ENCODE measurements at places on chromosomes 6 and 20. TPM values are rescaled to one million over a fixed set of nuclear protein-coding genes. Genes with fewer than 3 reads are reported as not detected.
A peak's percentile ranks its signal among the peaks of the same experiment; 100 is the strongest.

Gene TFAP2C
- 0.08 TPM for total RNA-seq

Gene IL22RA2
- total RNA-seq: not detected

Gene C6orf52
- total RNA-seq: not detected

Gene MOG
- total RNA-seq: not detected

Gene HAO1
- not detected for total RNA-seq

Gene LBP
- total RNA-seq: not detected

Gene DPPA5
- not detected for total RNA-seq

Gene NKAIN2
- total RNA-seq: not detected

DNA sequence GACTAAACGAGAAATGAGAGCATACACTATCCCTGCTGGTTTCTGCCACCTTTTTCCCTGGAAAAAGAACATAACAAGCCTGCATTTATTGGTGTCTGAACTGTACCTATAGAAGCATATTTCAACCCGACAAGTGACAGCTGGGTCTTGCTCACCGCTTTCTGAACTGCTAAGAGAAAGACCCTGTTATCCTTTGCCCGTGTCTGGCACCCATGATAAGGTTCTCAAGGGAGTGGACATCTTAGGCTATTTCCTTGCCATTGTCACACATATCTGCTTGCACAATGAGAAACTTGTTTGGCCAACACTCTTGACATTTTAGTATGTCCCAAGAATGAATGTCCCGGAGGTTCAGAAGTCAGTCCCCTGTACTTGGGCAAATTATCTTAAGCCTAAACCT, 19.3 kb downstream of the RIPOR2 start:
- no peak for DNase-seq

GRCh38 chr6:42864602-42865001, 14.8 kb upstream of the RPL7L1 start:
- peak; percentile 69 for DNase-seq

GRCh38 chr6:132132924-132133639, 181.9 kb upstream of the CCN2 start:
- DNase-seq: peak; percentile 67

GRCh38 chr20:24943731-24944130, 5.3 kb upstream of the CST7 start:
- DNase-seq: no peak

GRCh38 chr6:48111143-48111506, at the start of gene PTCHD4:
TSS of gene PTCHD4 (minus strand) at chr6:48111197. CDS start at chr6:48068957, 42,240 bp downstream.
- peak; percentile 63 for DNase-seq

DNA sequence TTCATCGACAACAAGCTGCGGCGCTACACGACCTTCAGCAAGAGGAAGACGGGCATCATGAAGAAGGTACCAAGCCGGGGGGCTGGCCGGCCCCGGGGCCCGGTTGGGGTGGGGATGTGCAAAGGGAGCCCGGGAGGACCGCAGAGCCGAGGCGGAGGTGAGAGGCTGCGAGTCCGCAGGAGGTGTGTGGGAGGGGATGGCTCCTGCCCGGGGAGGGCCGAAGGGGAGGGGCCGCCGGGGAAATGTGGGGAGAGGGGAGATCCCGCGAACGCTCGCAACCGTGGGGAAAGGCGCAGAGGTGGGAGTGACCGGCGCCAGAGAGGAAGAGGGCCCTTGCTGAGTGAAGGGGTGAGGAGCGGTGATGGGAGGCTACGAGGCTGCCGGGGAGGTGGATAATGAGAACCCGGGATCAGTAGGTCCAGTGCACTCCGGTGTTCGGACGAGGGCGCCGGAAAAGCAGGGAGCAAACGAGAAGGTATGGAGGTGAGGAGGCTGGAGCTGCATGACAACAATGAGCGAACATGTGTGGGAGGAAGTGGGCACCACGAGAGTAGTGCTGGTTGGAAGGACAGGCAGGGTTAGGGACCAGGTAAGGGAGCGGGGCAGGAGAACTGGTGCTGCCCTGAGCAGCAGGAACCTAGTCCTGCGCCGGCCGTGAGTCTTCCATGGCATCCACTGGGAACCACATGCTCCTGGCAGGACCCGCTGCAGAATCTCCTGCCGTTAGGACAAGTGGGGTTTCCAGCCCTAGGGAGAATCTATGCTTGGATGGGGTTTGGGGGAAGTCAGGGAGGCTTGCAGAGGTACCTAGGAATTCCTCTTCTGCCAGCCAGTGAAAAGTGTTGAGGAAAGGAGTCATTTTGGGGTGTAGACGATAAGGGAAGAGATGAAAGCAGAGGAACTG, 1.3 kb downstream of the SRF start:
- peak; percentile 31 for DNase-seq

DNA sequence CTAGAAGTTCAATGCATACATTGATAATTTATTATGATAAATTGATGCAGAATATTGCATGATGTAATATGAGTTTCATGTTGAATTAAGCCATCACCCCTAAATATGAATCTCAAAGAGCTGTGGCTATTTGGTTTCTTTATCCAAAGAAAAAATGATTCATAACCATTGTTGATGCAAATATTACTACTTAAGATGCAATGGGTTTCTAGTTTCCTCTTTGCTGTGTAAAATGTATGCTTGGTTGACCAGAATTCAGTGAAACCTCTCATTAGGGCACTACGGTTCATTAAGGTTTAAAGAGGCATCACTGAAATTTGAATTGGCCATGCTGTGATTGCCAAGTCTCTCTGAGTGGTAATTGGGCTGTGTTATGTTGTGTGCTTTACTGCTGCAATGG, 492.5 kb upstream of the FLRT3 start:
- no peak for DNase-seq

DNA sequence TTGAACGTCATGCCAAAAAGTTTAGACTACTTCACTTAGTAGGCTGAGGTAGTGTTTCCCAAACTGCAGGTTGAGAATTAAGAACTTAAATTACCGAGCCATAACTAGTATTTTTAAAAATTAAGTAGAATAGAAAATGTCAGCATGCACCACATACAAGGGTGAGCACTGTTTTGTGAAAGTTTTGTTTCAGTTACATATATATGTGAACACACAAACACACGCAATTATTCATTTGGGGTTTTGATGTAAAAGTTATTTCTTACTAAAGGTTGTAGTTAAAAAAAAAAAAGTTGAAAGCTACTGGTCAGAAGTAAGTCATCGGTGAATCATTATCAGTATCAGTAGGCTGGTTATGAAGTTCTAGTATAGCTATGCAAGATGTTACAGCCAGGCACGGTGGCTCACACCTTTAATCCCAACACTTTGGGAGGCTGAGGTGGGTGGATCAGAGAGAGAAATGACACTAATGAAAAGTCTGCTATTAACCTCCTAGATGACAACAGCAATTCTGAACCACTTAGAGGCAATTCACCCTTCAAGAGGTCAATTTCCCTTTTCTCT, 24.1 kb downstream of the FASTKD5 start:
- no peak for DNase-seq

- no peak for DNase-seq
These were observed 252.7 kb downstream of the BMP7 start for GRCh38 chr20:57013741-57014140.

GRCh38 chr20:41011551-41012067, 17.0 kb upstream of the TOP1 start:
- DNase-seq: no peak

- no peak for DNase-seq
These were observed 104.1 kb upstream of the FOXA2 start for GRCh38 chr20:22688485-22688884.

GRCh38 chr20:25178563-25179438, 16.7 kb upstream of the ENTPD6 start:
- peak; percentile 96 for DNase-seq

GRCh38 chr6:166032366-166033200, 135.1 kb downstream of the TBXT start:
- peak; percentile 92 for DNase-seq

- DNase-seq: peak; percentile 75
These were observed 160.8 kb downstream of the GMPR start for GRCh38 chr6:16399158-16399557.

DNA sequence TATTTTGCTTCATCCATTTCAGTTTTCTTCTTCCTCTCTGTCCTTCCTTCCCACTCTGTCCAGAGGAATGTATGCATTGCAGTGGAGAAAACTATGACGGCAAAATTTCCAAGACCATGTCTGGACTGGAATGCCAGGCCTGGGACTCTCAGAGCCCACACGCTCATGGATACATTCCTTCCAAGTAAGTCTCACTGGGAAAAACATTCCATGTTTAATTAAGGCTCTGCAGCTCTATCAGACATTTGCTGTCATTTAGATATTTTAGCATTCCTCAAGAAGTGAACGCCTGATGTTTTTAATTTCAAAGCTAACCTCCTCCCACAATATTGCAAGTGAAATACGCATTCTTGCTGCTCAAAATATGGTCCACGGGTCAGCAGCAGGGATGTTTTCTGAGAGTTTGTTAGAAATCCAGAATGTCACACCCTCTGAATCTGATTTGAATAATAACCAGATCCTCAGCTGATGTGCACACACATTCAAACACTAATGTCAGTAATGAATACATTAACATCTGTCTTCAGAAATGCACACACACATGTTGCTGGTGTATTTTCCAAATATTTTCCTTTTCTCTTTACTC, 12.8 kb downstream of the PLG start:
- no peak for DNase-seq

DNA sequence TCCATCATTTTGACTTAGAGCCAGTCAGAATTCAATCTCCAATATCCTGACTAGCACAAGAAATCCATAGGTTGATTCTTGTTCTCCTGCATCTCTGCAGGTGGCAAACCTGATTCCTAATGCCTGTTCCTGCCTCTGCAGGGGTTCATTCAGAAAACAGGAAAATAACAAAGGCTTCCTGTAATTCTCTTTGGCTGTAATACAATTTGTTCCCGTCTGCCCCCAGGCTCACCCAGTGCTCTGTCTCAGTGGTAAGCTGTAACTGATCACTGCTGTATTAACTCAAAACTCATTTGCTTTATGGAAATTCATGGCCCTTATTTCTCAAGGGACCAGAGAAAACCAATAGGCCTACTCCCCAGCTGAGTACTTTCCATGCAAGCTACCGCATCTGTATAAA, 88.6 kb downstream of the OPRM1 start:
- DNase-seq: no peak

- DNase-seq: no peak
These were observed 476.1 kb downstream of the TFAP2A start for GRCh38 chr6:9938801-9939200.
